ENCODE measurements at places on chromosomes 3 and 15.

DNA sequence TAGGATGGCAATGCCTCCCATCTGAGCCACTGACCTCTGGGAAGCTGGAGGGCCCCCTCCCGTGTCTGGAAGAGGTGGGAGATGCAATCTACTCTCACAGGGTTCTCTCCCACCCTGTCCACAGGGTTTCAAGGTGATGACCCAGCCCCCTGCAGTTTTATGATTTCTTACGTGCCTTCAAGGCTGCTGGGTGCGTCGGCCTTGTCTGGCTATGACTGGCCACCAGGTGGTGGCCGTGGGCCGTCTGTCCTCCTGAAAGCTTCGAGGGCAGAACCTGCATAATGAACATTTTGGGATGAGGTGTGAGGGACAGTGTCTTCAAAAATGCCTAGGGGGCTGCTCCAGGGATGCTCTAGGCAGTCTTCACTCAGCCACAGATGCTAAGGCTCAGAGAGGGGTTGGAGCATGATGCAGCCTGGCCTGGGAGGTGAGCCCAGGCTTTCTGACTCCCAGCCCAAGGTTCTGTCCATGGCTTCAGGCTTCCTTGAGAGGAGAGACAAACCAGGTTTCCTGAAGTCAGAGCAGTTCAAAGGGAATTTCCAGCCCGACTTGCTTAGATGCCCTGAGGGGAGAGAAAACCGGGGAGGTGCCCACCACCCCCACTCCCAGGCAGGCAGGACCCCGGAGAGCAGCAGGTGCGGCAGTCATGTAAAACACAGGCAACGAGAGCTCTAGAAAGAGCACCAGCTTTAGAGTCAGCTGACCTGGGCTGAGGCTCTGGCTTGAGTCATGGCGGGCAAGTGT lies 18.7 kb downstream of the ISG20 start:
- peak; percentile 82 for ATAC-seq

- ATAC-seq = no peak
Measured at GRCh38 chr15:67267440-67267839, 12.9 kb downstream of the IQCH start.

DNA sequence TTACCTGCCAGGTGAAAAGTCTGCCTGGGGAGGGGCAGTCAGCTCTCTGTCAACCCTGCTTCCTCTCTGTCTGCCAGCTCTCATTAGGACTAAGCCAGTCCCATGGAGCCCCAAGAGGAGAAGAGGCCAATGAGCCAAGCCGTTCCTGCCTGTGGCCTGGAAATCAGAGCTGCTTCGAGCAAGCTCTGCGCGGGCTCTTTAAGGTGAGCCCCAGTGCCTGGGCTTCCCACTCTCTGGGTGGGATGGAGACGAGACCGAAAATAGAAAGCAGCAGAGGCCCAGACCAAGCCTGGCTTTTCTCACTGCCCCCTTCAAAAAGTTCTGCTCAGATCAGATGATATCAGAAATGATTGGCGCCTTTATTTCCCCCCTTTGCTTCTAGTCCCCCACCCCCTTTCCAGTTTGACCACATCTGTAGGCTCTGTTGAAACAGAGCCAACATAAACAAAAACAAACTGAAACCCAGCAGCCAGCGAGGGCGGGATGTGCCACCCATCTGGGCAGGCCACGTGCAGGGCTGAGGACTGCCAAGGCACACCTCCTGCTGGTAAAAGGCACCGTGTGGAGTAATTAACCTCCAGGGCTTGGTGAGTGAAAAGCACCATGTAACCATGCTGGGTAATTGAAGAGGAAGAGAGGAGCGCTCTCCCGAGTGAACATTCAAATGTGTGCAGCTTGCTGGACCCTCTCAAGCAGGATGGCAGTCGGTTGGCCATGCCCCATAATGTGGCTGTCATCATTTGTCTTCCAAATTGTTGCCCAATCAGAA lies 471.0 kb upstream of the PROK2 start:
- peak; percentile 74 for ATAC-seq

GRCh38 chr3:15726043-15726442 lies 71.7 kb downstream of the ANKRD28 start:
- no peak for ATAC-seq

DNA sequence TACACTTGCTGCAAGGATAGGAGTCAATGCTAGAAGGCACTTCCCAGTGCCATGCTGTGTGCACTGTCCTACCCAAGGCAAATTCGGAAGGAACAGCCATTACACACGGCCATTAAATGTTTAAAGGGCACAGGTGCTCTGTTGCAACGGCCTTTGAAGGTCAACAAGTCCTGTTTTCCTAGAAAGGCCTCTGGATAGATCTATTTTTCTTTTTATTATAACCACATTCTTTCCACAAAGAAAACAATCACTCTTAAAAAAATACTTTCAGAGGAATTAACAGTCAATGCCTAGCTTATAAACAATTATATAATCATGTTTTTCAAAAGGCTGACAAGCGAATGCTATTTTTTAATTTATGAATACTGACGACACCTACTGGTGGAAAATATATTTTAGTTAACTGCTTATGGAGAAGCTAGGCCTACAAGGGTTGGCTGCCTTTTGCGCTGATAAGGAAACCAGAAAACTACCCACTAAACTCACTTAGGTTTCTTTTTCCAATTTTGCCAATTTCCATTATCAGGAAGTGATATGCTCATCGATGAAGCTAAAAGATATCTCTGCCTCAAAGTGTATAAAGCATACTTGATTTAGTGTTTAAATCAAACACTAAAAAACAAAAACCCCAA lies 2.4 kb downstream of the ARHGEF3 start:
- no peak for ATAC-seq

GRCh38 chr3:126270145-126270811 lies 86.9 kb downstream of the KLF15 start:
- ATAC-seq = no peak

DNA sequence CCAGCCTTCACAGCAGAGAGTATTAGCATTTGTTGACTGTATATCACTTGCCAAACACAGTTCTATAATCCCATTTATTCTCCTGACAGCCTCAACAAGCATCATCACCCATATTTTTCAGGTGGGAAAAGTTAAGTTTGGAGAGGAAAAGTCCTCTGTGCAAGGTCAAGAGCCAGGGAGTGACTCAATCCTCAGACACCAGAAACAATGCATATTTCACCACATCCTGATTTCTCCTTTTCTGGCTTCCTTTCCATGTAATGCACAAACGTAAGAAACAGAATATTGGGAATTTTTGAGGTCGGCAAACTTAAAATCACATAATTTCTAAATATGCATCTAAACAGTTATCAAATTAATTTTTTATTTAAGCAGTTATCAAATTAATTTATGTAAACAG lies 116.0 kb upstream of the GADL1 start:
- no peak for ATAC-seq

DNA sequence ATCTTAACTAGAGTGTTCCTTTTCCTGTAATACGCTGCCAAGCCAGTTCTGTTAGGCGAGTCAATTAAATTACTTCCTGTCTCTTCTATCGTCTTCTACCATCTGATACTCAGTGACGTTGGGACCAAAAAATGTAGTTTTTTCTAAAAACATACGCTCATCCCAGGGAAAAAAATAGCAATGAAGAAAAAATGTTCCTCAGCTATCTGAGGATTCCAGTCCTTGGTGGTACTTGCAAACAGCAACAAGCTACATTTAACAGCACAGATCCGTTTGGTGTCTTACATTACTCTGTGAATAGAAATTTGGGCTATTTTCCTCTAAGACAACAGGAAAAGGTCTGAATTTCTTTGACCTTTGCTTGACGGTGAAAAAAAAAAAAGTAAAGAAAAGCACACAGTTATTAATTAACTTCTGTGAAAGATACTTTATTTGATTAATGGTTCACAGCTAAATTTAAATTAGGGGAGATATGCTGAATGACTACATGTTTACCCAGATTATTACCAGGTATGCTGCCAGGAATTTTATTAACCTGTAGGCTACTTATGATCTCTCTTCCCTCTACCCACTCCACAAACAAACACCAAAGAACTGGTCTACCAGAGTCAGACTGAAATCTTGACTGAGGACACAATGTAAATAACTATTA lies 254.4 kb upstream of the ZPLD1 start:
- ATAC-seq = peak; percentile 60

GRCh38 chr3:48855681-48856447 lies 8.2 kb upstream of the PRKAR2A start:
- ATAC-seq = no peak

- ATAC-seq = no peak
Measured at GRCh38 chr15:88695101-88695500, 56.3 kb downstream of the ISG20 start.

DNA sequence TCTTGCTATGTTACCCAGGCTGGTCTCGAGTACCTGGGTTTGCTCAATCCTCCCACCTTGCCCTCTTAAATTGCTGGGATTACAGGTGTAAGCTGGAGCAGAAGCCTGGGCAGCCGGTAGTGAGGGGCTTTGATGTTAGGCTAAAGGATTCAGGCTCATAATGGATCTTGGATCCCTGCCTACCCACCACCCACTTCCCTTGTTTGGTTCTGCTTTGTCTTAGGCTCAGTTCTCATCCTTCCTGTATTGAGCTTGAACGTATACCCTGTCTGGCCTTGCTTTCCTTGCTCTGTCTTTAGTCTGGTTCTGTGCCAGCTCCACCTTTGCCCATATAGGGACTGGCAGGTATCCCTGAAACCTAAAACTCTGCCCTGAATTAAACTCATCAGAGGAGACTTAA lies 1.7 kb downstream of the PPCDC start:
- no peak for ATAC-seq

DNA sequence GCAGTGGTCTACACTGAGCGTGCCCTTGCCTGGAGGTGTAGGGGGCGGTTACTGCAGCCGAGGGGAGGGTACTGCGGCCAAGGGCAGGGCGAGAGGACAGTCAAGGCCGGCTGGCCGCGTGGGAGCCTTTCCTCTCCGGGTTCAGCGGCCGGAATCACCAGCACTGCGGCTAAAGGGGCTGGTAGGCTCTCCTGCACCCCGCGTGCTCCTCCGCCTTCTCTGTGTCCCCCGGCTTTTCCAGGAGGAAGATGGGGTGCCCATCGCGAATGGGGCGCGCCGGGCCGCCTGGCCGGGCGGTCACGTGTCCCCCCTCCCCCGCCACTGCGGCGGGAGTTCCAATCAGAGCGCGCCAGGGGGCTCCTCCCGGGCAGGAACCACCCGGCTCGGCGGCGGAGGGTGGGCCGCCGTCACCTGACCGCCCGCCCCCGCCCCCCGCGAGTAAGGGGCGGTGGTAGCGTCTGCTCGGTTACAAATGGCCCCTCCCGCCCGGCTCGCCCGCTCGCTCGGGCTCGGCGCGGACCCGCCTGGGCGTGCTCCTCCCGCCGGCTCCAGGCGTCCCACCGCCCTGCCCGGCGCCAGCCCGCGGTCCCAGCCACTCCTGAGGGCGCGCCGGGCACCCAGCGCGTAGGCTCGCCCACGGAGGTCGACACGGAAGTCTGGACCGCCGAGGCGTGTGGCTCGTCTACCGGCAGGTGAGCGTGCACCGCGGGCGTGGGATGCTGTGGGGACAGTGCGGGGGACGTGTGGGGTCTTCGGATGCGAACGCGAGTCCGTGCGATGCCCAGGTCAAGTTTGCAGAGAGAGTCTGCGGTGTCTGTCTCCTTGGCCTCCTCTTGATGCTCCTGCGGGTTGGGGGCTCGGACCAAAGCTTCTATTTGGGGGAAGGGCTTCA lies 242.6 kb upstream of the TOPAZ1 start:
- peak; percentile 82 for ATAC-seq

DNA sequence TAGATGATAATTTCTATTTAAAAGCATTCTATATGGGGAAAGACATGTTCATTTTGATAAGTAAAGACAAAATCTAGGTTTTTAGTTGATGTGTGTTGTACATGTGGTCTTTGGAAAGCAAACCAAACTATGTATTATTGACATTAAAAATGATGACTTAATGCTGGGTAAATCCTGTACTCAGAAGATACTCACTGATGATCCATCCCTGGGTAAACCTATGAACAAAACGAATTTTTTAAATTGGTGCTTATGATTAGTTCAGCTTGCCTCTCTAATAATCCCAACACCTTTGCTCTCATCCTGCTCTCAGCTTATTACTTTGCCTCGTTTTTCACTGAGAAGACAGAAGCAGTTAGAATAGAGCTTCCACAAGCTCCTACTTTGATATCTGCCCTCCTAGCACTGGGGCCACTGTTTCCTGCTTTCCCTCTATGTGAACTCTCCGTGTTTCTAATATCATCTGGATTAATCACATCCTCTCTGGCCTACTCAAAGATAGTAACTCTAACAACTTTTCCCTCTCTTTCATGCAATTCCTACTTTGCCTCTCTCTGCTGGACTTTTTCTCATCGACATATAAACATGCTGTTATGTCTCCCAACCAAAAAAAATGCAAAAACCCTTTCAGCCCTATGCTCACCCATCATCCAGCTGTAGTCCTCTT lies 29.3 kb downstream of the RARRES1 start:
- no peak for ATAC-seq

GRCh38 chr3:64399205-64399800 lies 174.0 kb upstream of the PRICKLE2 start:
- ATAC-seq = no peak

DNA sequence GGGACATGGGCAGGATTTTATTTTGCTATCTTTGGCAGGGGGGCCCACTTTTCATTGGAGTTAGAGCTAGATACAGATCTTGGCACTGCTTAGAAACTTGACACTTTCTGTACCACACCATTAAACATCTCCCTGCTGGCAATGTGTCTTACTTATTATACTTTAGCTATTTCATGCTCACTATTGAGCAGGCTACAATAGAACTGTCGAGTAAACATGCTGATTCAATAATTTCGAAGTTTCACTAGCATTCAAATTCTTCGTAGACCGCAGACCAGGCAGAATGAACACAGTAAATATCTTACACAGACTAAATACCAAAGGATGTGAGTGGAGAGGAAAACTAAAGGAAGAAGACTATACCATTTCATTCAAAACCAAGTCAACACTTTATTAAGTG lies 180.8 kb downstream of the UNC13C start:
- ATAC-seq = no peak

DNA sequence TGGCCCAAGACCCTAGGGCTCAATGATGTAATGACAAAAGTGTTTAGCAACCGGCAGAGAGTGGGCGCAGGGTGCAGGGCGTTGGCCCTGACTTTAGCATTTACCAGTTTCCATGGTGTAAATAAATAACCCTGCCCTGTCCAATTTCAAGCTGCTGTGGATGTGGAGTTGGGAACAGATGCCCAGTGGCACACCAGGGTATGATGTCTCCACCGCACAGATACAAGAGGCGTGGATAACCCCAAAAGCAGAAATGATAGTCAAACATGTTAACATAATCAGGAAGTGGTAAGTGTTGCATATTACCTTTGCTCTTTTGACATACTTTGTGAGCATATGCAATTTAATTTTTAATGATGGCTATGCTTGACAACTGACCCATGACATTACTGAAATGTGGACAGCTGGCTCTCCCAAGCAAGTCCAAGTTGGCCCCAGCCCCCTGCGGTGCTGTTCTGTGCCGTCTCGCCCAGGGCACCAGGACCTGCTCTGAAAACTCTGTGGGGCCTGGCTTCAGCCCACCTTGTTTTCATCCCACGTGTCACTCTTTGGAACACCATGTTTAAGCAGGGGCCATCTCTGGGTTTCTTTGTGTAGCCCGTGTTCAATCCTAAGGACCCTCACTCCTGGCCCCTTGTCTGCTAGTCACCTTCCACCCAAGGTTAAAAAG lies 10.8 kb upstream of the ANPEP start:
- ATAC-seq = no peak

Data from motor neuron (in vitro differentiated cells).